A375 (cell line): ENCODE measurements at places on chromosomes 3 and 15. TPM values are rescaled to one million over a fixed set of nuclear protein-coding genes. Genes with fewer than 3 reads are reported as not detected.

ATP10A gene
- total RNA-seq, result 9.6 and 10.7 TPM in 2 replicates

SERINC4 gene
- 0.08 and 0.23 TPM in 2 replicates for total RNA-seq

NPHP3 gene
- total RNA-seq, result 18.7 and 31.2 TPM in 2 replicates

MCF2L2 gene
- total RNA-seq, result 0.38 and 0.42 TPM in 2 replicates

SLC22A13 gene
- 0.26 and 0.29 TPM in 2 replicates for total RNA-seq

COPG1 gene
- 216 and 271 TPM in 2 replicates for total RNA-seq

GNAT1 gene
- not detected in 2 replicates for total RNA-seq

STARD9 gene
- 2.6 and 3.6 TPM in 2 replicates for total RNA-seq

GALNT15 gene
- total RNA-seq, result not detected in 2 replicates

GATM gene
- 1.3 and 2.5 TPM in 2 replicates for total RNA-seq

DIS3L gene
- 19.4 and 20.1 TPM in 2 replicates for total RNA-seq

CHDH gene
- not detected in 2 replicates for total RNA-seq

GOLGA6L4 gene
- total RNA-seq, result 0.21 and 0.83 TPM in 2 replicates

SYNM gene
- 21.6 and 24.0 TPM in 2 replicates for total RNA-seq

TMEM212 gene
- total RNA-seq, result 0.13 TPM in 1 of 2 replicates, not detected in the other

RPN1 gene
- total RNA-seq, result 200 and 209 TPM in 2 replicates

HEXA gene
- total RNA-seq, result 69.2 and 69.4 TPM in 2 replicates

BTLA gene
- total RNA-seq, result not detected in 2 replicates

CLSTN2 gene
- total RNA-seq, result 0.03 TPM in 1 of 2 replicates, not detected in the other

MYO1E gene
- 115 and 147 TPM in 2 replicates for total RNA-seq

GOLGA8A gene
- 28.9 and 38.6 TPM in 2 replicates for total RNA-seq

MME gene
- total RNA-seq, result 7.6 and 9.4 TPM in 2 replicates

MBD4 gene
- 16.3 and 28.3 TPM in 2 replicates for total RNA-seq

XIRP1 gene
- total RNA-seq, result not detected in 2 replicates

ROPN1 gene
- 3.0 and 3.6 TPM in 2 replicates for total RNA-seq

ACVR2B gene
- 7.0 and 7.1 TPM in 2 replicates for total RNA-seq

ETV5 gene
- total RNA-seq, result 122 and 143 TPM in 2 replicates

SNX22 gene
- total RNA-seq, result 0.88 and 1.9 TPM in 2 replicates

LRTM1 gene
- total RNA-seq, result not detected in 2 replicates

SEMA6D gene
- 0.60 and 0.64 TPM in 2 replicates for total RNA-seq

ILDR1 gene
- total RNA-seq, result not detected in 2 replicates
